ENCODE measurements at places on chromosomes 2 and 18.

- DNase-seq: no peak
Observed at GRCh38 chr2:144213797-144214196, 306.1 kb downstream of the ZEB2 start.

GRCh38 chr2:105802587-105802986, 57.9 kb downstream of the NCK2 start:
- DNase-seq: peak; percentile 70

- DNase-seq: no peak
Observed at GRCh38 chr2:16671760-16672159, 6.1 kb upstream of the CYRIA start.

- no peak for DNase-seq
Observed at GRCh38 chr2:85976106-85976920, 87.5 kb upstream of the ST3GAL5 start.

GRCh38 chr2:42931146-42931817, 138.9 kb upstream of the HAAO start:
- DNase-seq: no peak

GRCh38 chr2:101265893-101266499, 13.3 kb downstream of the CNOT11 start:
- no peak for DNase-seq

GRCh38 chr2:104871649-104871971, 17.7 kb downstream of the POU3F3 start:
- no peak for DNase-seq

DNA sequence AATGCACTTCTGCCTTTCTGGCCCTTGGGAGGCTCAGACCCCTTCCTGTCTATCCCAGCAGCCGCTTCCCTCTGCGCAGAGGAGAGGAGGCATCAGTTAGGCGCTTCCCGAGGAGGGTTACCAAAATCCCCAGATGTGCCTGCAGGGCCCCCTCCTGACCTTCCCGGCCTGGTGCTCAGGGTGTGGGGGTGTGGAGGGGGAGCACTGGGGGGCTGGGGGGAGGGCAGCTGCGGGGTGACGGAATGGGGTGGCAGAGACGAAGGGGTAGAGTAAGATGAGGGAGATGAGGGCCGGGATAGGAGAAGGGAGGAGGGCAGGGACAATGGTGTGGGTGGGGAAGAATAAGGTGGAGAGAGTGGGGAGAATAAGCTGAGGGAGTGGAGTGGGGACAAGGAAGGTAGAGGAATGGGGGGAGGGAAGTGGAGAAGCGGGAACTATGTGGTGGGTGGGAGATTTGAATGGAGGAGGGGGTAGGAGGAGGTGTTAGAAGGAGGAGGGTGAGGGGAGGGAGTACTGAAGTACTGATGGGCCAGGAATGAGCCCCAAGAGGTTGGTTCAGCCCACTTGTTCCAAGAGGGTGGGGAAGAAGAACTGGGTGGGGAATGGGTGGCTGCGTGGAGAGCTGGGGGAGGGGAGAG, 6.5 kb upstream of the ZAP70 start:
- DNase-seq: no peak

GRCh38 chr2:43764086-43764705, 9.6 kb upstream of the DYNC2LI1 start:
- no peak for DNase-seq

DNA sequence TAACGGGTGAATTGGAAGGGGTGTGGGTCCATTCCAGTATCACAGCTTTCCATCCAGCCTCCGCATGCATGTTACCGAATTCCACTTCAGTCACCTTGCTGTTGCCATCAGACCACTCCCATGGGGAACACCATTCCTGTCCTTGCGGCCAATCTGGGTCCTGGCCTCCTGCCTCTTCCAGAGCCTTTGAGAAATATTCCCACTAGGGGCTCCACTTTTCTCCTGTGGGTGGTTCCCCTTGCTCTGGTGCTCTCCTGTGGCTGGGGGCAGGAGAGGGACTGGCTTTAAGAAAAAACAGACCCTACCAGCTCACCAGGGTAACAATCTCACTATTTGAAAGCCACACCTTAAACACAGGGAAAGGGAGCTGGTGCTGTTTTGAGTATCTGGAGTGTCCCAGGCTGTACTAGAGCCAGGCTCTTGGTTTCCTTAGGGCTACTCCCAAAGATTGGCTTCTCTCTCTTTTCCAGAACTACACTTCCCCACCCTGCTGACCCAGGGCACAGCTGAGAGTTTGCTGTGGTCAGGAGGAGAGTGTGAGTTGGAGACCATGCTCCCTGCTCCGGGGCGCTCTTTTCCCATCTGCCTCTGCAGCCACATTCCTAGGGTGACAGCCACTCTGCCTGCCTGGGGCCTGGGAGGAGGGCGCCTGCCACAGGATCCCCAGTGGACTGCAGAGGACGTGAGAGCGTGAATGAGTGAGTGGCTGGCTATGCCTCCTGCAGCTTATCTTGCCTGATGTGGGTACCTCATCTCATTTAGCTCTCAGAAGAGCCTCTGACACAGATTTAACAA, 460.8 kb upstream of the HS6ST1 start:
- no peak for DNase-seq

GRCh38 chr2:229780856-229781773, 66.8 kb upstream of the DNER start:
- peak; percentile 44 for DNase-seq

GRCh38 chr2:143696651-143697050, 567.4 kb downstream of the ARHGAP15 start:
- DNase-seq: no peak

GRCh38 chr2:164430166-164430783, 191.0 kb downstream of the GRB14 start:
- DNase-seq: peak; percentile 5

GRCh38 chr2:216634370-216635148, 1.3 kb downstream of the IGFBP2 start:
- DNase-seq: peak; percentile 34

GRCh38 chr18:70260683-70261082, 28.2 kb upstream of the SOCS6 start:
- peak; percentile 11 for DNase-seq

DNA sequence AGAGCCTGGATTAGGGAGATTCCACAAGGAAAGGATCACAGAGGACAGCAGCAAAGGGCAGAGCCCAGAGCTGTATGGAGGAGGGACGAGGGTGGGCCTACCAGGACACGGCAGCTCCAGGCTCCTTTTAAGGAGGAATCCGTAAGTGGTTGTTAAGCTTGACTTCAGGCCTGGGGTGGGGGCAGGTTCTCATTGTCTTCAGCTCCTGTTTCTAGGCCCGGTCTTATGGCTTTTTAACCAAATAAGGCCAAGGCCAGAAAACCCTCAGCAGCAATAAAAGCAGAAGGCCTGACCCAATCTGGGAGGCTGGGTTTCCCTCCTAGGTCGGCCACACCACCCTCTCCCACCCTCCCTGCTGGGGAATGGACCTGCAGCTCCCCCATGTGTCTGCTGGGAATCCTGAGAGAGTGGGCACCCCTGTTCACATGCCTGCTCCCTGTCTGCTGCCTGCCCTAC, 111.2 kb downstream of the PLB1 start:
- peak; percentile 12 for DNase-seq

- no peak for DNase-seq
Observed at GRCh38 chr18:39419315-39419714, 1853.7 kb upstream of the CELF4 start.

- peak; percentile 91 for DNase-seq
Observed at GRCh38 chr2:173524256-173524955, 169.7 kb downstream of the CDCA7 start.

- no peak for DNase-seq
Observed at GRCh38 chr18:67035026-67035425, 431.1 kb upstream of the CDH19 start.

DNA sequence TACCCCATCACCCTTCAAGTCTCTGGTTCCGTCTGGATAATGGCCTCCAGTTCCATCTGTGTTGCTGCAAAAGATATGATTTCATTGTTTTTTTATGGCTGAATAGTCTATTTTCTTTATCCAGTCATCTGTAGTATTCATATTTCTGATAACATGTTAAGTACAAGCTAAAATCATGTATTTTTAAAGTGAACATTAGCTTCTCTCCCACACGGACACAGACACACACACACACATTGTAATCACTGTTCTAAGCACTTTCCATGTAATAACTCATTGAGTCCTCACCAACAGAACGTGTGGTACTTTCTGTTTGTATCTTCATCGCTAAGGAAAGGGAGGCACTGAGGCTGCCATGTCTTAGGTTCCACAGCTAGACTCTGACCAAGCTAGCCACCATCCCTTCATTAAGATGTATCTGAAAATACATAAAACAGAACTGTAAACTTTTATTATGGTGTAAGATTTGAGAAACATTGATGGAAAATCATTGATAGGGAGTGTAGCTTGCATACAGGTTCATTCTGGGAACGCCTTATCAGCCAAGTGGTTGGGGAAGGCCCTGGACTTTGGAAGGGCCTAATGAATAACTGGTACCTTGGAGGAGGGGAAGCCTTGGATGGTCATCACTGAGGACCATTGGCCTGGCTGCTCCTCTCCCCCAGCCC, 8.1 kb downstream of the NCK2 start:
- no peak for DNase-seq

GRCh38 chr2:190413421-190413820, 5.3 kb downstream of the MFSD6 start:
- peak; percentile 45 for DNase-seq

DNA sequence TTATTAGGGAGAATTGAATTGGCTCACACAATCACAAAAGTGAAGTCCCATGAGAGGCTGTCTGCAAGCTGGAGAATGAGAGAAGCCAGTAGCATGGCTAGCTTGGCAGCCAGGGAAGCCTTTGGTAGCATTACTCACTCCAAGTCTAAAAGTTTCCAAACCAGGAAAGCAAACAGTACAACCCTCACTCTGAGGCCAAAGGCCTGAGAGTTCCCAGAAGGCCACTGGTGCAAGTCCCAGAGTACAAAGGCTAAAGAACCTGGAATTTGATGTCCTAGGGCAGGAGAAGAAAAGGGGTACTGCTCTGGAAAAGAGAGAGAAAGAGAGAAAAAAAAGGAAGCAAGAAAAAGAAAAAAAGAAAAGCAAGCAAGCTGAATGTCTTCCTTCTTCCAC, 318.2 kb downstream of the RND3 start:
- DNase-seq: no peak

GRCh38 chr18:42798606-42799170, 316.8 kb downstream of the RIT2 start:
- no peak for DNase-seq

GRCh38 chr2:216082117-216082711, 495 bp downstream of the TMEM169 start:
- DNase-seq: no peak

GRCh38 chr2:143581134-143581533, 451.9 kb downstream of the ARHGAP15 start:
- peak; percentile 8 for DNase-seq

- no peak for DNase-seq
Observed at GRCh38 chr2:48817355-48817754, 61.8 kb upstream of the LHCGR start.

DNA sequence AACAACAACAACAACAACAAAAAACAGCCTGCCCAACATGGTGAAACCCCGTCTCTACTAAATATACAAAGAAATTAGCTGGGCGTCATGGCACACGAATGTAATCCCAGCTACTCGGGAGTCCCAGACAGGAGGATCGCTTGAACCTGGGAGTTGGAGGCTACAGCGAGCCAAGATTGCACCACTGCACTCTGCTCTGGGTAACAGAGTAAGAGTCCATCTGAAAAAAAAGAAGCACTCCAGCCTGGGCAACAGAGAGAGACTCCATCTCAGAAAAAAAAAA, 344.1 kb upstream of the PLGLB2 start:
- no peak for DNase-seq

DNA sequence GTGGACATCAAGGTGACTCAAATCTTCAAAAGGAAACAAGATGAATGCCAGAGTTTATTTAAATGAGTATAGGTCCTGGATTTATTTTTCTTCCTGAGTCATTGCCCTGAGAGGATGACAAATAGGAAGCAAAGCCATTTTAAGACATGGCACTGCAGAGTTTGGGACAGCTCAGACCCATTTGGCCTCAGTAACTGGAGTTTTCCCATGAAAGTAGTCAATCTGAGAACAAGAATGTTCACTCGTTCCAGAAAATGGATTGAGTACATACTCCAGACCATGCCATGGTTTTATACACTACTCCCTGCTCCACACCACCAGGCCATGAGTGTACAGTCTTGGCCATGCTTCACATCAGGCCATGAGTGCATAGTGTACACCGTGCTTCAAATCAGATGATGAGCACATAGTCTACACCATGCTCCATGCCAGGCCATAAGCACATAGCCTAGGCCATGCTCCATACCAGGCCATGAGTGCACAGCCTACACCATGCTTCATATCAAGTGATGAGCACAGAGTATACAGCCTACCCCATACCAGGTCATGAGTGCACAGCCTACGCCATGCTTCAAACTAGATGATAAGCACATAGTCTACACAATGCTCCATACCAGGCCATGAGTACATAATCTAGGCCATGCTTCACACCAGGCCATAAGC, 202.4 kb downstream of the FBXO15 start:
- DNase-seq: no peak

DNA sequence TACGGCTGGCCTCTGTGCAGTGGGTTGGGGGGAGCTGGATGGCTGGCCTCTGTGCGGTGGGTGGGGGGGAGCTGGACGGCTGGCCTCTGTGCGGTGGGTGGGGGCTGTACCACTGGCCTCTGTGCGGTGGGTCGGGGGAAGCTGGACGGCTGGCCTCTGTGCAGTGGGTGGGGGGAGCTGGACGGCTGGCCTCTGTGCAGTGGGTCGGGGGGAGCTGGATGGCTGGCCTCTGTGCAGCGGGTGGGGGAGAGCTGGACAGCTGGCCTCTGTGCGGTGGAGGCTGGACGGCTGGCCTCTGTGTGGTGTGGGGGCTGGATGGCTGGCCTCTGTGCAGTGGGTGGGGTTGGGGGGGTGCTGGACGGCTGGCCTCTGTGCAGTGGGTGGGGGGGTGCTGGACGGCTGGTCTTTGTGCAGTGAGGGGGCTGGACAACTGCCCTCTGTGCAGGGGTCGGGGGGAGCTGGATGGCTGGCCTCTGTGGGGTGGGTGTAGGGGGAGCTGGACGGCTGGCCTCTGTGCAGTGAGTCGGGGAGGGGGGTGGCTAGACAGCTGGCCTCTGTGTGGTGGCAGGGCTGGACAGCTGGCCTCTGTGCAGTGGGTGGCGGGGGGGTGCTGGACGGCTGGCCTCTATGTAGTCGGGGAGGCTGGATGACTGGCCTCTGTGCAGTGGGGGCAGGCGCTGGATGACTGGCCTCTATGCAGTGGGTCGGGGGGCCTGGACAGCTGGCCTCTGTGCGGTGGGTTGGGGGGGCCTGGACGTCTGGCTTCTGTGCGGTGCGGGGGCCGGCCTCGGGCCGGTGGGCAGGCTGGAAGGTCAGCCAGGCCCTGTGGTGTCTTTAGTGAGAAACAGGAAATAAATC, 31.9 kb downstream of the NFATC1 start:
- no peak for DNase-seq

GRCh38 chr2:177464549-177464948, 72.0 kb downstream of the AGPS start:
- no peak for DNase-seq

- DNase-seq: no peak
Observed at GRCh38 chr2:149579972-149580882, 7.3 kb downstream of the MMADHC start.

GRCh38 chr2:31328026-31328425, 86.5 kb downstream of the XDH start:
- DNase-seq: peak; percentile 65

DNA sequence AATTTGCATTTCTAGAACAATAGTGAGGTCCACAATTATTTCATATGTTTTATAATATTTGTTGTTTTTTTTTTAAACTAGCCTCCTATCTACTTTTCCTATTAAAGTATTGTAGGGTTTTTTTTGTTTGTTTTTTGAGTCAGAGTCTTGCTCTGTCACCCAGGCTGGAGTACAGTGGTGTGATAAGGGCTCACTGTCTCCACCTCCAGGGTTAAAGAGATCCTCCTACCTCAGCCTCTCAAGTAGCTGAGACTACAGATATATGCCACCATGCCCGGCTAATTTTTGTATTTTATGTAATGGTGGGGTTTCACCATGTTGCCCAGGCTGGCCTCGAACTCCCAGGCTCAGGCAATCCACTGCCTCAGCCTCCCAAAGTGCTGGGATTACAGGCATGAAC, 122.5 kb downstream of the SLC39A10 start:
- no peak for DNase-seq

Data from MV-4-11 (cell line).